ENCODE measurements at places on chromosomes 3 and 15.

GRCh38 chr3:72448858-72449257, 399.4 kb downstream of the SHQ1 start:
- no peak for DNase-seq

DNA sequence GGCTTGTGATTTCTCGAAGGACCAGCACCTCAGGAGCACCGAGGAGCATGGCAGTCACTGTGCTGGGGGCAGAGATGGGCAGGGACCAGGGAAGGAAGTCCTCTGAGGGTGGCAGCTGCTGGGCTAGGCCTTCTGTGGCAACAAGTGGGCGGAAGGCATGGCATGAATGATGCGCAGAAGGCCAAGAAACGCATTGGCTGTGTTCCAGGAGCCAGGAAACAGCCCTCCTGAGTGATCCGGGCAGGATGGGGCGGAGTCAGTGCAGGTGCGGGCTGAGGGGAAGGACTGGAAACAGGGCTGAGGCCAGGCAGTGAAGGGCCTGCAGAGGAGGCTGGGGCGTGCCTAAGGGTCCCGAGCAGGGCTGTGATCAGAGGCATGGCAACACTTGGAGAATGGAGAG, 23.6 kb downstream of the MRPS11 start:
- DNase-seq, result peak; percentile 22

DNA sequence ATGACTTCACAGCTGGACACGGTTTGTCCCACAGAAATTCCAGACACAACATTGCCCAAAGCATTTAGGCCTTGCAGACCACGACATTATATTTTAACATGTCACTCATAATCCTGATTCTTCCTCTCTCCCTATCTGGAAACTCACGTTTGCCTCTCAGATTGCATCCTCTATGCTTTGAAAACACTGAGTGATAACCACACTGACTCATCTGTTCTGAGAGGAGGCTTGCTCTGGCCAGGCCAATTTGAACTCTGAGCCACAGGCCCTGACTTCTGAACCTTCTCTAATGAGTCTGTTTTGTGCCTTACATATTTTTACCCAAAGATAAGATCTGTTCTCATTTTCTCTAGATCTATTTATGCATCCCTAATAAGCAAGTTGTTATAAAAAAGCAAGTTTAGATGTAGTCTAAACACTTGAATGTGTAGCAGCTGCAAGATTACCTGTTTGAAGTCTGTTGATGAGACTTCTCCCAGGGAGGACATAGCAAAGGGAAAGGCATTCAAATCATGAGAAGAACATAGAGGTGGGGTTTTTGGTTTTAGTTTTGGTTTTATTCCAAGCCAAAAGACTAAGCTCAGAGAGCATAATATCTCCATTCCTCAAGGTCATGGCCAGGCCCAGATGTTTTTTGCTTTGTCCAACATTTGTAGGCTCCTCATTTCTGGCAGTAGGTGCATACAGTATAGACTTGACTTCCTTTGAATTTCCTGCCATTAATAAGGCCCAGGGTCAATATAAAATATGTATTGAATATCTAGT, 234.4 kb upstream of the LRTM1 start:
- DNase-seq, result no peak

GRCh38 chr15:39513936-39514335, 66.9 kb upstream of the THBS1 start:
- no peak for DNase-seq

- DNase-seq, result peak; percentile 71
Measured at GRCh38 chr3:100002599-100003350, 111.5 kb downstream of the FILIP1L start.

- DNase-seq, result no peak
Measured at GRCh38 chr3:56923526-56924224, 121.9 kb upstream of the ARHGEF3 start.

- no peak for DNase-seq
Measured at GRCh38 chr15:41930221-41930866, 36.5 kb upstream of the SPTBN5 start.

DNA sequence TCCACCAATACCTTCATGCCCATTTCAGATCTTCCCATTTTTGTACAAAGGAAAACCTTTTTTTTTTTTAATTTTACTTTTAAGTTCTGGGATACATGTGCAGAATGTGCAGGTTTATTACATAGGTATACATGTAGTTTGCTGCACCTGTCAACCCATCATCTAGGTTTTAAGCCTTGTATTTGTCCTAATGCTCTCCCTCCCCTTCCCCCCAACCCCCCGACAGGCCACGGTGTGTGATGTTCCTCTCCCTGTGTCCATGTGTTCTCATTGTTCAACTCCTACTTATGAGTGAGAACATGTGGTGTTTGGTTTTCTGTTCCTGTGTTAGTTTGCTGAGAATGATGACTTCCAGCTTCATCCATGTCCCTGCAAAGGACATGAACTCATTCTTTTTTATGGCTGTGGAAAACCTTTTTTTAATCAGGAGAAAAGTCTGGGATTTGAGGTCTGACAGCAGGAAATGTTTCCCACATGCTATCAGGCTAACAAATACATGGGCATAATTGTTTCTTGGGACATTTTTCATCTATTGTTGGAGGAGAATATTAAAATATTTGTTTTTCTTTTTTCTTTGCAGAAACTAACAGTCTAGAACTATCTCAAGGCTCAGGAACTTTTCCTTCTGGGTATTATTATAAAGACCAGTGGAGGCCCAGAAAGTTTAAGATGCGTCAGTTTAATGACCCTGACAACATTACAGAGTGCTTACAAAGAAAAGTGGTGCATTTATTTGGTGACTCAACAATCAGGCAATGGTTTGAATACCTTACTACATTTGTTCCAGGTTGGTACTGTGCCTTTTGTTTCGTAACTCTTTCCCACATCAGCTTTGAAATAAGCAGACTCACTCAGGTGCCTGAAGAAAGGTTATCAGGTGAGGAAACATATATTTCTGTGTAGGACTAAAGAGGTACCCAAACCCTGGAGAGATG, 32.8 kb upstream of the NFKBIZ start:
- DNase-seq, result no peak

DNA sequence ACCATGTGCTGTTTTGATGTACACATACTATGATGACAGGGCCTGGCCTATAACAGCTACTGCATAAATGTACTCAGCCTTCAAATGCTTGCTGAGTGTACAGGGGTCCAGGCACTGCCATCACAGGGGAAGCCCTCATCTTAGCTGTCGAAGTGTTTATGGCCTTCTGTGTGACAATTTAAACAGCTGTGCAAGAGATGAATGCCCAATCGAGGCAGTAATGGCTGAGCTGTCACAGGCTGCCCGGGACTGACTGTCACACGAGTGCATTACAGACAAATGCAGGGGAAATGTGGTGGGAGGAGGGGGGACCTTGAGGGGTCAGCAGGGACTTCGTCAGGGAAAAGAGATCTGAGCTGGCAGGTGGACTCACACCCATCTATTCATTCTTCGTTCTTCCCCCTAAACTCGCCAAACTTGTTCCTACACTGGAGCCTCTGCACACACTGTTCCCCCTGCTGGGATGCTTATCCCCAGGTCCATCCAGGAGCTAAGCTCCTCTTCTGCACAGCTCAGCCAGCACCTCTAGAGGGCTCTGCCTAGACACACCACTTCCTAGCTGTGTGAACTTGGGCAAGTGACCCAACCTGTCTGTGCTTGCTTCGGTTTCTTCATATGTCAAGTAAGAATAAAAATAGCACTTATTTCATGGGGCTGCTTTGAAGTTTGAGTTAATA, 156.2 kb upstream of the IQSEC1 start:
- no peak for DNase-seq

DNA sequence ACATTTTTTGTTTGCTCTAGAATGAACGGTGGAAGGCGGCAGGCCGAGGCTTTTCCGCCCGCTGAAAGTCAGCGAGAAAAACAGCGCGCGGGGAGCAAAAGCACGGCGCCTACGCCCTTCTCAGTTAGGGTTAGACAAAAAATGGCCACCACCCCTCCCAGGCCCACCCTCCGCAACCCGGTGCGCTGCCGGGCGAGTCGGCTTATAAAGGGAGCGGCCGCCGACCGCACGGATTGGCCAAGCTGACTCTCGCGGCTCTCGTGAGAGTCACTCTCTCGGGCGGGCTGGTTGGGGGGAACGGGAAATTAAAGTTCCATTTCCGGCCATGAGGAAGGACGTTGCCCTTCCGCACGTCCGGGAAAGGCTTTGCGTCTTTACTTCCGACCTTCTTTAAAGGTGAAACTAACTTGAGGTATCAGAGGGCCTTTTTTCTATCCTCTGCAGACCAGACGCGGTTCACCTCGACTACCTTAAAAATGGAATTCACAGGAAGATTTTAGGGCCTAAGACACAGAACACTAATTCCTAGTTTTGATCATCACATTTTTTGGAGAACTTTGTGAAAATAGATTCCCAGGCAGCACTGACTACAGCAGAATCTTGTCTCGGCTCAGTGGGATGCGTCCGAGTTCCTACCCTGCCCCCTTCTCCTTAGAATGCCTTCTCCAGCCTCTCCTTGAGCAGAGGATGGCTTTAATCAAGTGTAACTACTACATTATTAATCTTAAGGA, at the start of gene TERC:
Gene TERC (minus strand): TSS at position 179 of the 731 bp plus-strand sequence.
- DNase-seq, result peak; percentile 97

DNA sequence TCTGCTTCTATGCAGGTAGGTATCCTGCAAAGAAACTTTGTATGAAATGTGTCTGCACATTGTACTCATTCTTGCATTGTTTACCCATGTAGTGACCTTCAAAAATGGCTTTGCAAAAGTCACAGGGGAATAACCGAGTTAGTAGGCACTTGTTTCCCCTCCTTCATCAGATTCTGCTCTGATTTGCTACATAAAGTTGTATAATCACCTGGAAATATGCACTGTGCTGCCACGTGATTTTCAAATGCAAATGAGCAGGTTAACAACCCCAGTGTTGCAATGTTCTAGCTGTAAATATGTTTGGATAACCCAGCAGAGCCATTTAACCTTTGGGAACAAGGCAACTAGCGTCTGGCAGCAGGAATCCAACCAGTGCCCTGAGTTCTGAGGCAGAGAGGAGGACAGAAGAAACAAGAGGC, at the start of gene KNG1:
Gene KNG1 (plus strand): TSS at position 321 of the 419 bp plus-strand sequence. CDS start 184 bp downstream, outside the sequence.
- no peak for DNase-seq

DNA sequence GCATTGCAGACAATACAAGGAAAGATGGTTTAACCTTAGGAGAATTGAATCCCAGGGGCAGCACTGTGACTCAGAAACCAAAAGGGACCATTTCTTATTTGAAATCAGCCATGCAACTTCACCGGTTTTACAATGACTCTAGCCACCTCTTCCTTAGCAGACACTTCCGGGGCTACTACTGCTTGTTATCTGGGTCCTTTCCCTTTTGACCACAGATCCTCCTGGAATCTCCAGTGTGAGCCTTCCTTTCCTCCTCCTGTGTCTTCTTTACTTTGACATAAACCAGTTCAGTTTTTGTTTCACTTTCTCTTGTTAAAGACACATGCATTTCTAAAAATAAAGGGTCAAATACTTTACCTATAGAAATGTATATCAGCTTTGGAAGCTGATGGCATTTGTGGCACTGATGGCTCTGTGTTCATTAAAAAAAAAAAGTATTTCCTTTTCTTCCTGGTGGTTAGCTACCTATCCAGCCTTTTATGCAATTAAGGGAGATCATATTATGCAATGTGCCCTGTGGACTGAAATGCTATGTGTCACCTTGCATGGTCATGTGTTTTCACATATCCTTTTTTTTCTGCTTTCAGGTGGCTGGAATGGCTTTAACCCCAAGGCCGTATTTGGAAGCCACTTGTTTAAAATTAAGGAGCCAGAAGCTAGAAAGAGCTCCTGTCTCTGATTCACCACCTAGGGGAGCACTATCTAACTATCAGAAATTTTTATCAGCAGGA, 296.2 kb downstream of the CHL1 start:
- DNase-seq, result no peak

DNA sequence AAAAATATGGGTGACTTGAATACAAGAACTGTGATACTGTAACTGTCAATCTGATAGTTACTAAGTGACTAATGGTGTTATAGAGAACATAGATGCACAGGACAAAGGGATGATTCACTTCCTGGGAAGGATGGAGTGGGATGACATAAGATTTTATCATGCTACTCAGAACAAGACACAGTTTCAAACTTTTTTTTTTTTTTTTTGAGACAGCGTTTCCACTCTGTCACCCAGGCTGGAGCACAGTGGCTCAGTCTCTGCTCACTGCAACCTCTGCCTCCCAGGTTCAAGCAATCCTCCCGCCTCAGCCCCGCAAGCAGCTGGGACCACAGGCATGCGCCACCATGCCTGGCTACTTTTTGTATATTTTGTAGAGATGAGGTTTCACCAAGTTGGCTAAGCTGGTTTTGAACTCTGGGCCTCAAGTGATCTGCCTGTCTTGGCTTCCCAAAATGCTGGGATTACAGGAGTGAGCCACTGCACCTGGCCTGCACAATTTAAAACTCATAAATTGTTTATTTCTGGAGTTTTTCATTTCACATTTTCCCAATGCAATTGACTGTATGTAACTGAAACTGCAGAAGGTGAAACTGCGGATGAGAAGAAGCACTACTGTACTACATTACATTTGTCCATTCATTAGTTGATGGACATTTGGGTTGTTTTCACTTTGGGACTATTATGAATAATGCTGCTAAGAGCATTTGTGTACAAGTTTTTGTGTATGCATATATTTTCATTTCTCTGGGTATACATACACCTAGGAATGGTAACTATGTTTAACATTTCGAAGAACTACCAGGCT, 40.6 kb downstream of the ADIPOQ start:
- DNase-seq, result no peak

GRCh38 chr15:41921639-41922038, 27.8 kb upstream of the SPTBN5 start:
- DNase-seq, result no peak

DNA sequence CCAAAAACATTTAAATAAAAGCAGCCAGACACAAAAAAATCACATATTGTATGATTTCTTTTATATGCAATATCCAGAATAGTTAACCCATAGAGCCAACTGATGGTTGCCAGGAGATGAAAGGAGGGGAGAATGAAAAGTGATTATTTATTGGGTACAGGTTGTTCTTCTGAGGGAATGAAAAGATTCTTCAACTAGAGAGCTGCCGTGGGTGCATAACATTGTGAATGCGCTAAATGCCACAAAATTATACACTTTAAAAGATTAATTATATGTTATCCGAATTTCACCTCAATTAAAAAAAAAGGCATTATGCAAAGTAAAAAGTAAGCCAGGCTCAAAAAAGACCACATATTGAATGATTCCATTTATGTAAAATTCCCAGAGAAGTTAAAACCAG, 36.1 kb downstream of the PRKAR2A start:
- DNase-seq, result no peak

- no peak for DNase-seq
Measured at GRCh38 chr3:169305460-169305859, 358.1 kb downstream of the MECOM start.

DNA sequence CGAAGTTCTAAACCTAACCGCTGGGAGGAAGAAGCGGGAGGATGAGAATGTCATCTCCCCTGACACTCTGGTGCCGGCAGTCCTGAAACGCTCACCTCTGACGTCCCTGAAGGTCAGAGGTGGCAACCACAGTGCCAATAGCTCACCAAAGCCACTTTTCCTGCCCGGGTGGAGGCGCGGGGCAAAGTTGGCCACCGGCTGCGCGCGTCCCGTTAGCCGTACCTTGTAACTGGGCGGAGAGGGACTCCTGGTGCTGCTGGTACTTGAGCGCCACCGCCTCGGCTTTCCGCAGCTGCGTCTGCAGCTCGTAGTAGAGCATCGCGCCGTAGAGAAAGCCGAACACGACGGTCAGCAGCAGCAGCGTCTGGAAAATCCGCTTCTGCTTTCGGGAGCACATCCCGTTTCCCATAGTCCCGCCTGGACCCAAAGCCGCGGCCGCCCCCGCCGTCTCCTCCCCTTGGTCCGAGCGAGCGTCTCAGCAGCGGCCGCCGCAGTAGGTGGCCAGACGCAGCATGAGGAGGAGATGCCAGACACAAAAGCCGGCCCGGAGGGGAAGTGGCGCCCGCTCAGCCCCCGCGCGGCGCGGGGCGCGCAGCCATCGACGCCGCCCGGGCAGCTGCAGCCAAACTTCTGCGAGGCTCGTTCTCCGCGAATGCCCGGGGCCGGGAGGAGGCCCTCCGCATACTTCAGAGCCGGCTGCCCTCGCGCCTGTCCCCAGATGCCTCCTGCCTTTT, 680 bp downstream of the GOLIM4 start:
- DNase-seq, result peak; percentile 56
